ENCODE measurements at places on chromosomes 7 and 10.

- DNase-seq = peak; percentile 89
These were observed 285.5 kb upstream of the TAC1 start for GRCh38 chr7:97446361-97446760.

DNA sequence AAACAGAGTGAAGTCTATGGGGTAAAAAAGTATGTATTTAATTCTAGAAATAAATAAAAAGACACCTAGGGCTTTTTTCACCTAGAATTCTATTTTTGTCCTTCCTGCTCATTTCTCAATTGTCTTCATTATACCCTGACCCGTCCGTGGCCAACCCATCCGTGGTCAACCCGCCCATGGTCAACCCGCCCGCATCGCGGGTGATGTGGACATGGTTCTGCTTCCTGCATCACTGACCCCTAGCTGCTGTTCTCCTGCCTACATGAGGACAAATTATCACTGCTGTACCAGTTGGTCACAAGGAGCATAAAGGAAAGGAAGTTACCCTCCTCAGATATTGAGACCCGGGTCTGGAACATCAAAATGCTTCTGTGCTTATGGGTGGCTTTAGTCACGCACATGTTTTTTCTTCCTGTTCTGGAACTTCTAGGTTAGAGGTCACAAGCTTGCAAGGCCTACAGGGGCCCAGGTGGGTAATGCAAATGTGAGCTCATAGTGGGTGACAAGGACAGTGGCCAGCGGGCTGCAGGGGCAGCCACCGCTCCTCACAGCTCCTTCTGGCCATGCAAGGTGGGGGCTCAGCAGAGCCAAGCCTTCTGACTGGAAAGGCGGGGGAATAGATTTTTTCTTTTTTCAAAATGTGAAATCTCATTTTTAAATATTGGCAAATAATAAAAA, 15.5 kb downstream of the CAMK2G start:
- DNase-seq = no peak

DNA sequence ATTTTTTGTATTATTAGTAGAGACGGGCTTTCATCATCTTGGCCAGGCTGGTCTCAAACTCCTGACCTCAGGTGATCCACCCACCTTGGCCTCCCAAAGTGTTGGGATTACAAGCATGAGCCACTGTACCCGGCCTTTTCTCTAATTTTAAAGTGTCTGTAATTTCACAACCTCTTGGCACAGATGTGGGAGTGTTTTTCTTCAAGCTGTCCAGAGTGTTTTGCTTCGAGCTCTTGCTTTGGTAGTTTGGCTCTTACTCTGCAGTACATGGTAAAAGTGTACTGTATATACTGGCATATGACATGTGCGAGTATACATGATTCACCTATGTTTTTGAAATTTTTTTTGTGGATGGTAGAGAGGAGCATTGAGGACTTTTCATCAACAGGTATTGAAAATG, 9.8 kb downstream of the SRGN start:
- DNase-seq = no peak

DNA sequence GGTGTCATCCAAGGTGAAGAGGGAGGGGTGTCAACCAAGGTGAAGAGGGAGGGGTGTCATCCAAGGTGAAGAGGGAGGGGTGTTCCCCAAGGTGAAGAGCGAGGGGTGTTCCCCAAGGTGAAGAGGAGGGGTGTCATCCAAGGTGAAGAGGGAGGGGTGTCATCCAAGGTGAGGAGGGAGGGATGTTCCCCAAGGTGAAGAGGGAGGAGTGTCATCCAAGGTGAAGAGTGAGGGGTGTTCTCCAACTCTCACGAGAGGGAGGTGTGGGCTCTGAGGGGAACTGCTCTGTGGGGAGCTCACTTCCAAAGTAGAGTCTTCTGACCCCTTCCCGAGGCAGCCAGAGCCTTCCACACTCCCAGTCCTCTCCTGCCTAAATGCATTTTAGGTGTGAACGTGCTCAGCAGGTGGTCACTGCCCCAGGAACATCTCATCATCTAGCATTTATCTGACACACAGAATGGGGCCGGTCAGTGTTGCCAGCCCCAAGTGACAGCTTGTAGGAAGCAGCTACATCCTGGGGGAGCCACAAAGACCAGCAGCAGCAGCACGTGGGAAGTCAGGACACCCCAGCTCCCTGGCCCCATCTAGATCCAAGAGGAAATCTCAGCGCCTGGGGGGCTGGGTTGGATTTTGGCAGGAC, 323.8 kb downstream of the GLRX3 start:
- no peak for DNase-seq

DNA sequence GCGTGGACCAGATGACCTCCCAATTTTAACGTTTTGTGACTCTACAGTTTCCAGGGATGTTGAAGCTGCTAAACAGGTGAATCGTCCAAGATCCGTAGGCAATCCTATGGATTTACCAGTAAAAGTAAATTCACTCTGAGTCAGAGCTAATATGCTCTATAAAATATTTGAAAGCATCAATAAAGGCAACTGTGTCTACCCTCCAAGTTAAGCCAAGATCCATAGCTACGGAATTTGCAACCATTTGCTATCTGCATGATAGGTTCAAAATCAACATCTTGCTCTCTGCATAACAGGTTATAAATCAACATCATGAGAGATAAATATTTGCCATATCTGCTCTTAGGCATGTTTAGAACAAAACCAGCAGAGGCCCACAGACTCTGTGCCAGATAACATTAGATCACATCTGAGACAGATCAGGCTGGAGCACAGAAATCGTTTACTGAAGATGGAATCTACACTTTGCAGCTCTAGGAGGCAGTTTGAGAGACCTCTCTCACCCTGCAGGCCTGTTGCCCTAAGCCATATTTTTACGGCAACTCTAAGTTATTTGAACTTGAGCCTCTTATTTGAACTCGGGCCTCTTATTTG, 80.7 kb upstream of the PDCD4 start:
- DNase-seq = no peak

- DNase-seq = no peak
These were observed 89.6 kb downstream of the ELAPOR2 start for GRCh38 chr7:86969865-86970264.

DNA sequence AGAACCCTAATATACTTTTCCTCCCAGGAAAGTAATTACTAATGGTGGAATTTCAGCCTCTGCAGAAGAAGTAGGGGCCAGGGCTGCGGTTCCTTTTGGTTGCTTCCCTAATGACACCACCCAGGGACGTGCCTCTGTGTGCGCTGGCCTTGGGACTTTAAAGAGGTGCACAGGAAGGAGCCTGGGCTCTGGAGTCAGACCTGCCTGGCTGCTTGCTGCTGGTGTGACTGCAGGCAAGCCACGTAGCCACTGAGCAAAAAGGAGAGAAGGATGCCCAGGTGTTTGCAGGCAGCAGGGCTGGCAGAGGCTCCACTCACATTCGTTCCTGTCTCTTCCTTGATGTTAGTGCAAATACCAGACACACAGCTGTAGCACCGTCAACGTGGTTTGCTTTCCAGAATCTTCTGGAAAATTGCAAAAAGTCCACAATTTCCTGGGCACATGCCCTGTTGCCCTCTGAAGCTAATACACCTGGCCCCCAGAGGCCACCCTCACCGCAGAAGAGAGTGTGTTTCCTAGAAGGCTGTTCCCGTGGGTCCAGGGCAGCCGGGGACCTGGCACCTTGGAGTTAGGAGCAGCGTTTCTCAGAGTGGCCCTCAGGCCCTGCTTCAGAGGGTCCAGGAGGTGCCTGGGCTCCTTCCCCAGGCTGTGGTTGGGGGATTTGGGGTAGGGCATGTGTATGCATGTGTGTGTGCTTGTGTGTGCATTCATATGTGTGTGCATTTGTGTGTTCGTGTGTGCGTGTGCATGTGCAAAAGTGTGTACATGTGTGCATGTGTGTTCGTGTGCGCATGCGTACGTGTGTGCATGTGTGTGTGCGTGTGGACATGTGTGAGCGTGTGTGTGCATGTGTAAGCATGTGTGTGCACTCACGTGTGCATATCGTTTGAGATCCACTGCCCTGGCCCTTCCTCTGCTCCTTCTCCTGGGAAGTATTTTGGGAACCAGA, 12.8 kb upstream of the PRKAG2 start:
- DNase-seq = no peak

DNA sequence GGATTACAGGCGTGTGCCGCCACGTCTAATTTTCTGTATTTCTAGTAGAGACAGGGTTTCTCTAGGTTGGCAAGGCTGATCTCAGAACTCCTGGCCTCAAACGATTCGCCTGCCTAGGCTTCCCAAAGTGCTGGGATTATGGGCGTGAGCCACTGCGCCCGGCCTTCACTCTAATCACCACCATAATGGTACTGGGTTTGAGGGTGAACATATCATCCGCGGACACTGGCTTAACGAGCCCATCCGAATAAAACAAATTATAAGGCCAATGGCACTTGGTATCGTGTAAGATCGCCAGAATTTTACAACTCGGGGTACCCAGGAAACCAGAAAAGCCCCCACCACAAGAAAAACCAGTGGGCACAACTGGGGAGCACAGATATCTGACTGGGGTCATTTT, 580 bp downstream of the FAM200A start:
- DNase-seq = no peak

- no peak for DNase-seq
These were observed 277.7 kb upstream of the KAT6B start for GRCh38 chr10:74548676-74549075.

DNA sequence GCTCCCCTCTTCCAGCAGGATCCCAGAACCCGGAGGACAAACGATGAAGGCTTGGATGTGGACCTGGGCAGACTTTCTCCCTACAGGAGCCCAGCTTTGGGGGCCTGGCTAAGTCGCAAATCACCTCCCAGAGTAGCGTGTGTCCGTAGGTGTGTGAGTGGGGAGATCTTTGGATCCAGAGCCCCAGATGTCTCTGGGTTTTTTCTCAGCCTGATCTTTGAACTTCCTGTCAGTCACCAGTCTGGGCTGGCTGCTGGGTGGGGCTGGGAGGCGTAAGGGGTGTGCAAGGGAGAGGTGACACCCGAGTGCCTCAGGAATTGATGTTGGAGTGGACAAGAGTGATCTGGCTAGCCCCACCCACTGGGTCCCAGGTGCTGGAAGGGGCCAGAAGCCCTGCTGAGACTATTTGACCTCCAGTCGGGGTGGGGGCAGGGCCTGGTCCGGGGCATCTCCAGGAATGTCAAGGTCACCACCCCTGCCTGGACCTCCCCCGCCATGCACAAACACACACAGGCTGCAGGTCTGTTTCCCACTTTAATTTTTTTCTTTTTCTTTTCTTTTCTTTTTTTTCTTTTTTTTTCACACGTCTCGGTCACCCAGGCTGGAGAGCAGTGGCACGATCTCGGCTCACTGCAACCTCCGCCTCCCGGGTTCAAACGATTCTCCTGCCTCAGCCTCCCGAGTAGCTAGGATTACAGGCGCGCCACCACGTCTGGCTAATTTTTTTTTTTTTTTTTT, at the start of gene MOGAT3:
Gene MOGAT3 (minus strand): TSS at position 175 of the 738 bp plus-strand sequence. CDS start 182 bp downstream, outside the sequence.
- no peak for DNase-seq

- no peak for DNase-seq
These were observed 183.1 kb downstream of the GPAM start for GRCh38 chr10:112000466-112000865.

DNA sequence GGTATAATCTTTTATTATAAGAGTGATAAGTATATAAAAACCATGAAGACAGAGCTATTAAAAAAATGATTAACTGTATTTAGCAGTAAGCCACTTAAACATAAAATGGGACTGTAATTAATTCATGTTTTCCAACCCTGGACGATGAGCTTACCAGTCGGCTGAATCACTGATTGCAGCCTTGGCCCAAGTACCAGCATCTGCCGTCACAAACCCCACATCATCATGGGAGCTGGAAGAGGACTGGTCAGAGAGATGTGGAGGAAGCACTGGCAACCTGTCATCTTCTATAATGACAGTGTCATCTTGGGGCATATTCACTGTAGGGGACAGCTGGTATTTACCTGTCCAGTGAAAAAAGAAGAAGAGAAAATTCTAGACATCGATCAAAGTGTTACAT, 473.6 kb downstream of the PARD3 start:
- DNase-seq = peak; percentile 37

DNA sequence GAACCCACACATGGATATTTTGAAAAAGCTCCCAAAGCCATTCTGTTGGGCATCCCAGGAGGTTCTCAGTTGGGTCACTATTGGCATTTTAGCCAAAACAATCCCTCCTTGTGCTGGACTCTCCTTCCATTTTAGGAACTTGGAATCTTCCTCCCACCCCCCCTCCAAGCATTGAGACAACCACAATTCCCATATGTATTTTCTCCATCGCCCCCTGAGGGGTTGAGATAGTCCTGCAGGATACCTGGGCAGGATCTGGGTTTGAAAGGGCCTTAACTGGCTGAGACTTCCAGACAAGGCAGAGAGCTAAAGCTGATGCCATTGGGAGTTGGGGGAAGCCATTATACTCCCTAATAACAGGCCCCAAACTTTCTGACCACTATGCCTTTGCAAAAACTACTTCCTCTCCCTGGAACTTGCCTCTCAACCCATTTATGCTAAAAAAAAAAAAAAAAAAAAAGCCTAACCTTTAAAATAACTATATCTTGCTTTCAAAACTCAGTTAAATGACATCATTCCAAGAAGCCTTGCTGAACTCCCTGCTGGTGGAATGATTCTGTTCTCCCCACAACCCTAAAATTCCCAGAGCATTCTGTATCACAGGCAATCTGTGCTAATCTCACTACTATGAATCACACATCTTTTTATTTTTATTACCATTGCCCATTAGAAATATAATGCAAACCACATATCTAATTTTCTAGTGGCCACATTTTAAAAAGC, 77.5 kb upstream of the PDE1C start:
- no peak for DNase-seq

- no peak for DNase-seq
These were observed 14.0 kb upstream of the PBLD start for GRCh38 chr10:68346774-68347173.

- DNase-seq = no peak
These were observed 36.3 kb upstream of the TCF7L2 start for GRCh38 chr10:112913661-112914287.

GRCh38 chr7:127887096-127887495, 144.1 kb downstream of the LRRC4 start:
- no peak for DNase-seq

DNA sequence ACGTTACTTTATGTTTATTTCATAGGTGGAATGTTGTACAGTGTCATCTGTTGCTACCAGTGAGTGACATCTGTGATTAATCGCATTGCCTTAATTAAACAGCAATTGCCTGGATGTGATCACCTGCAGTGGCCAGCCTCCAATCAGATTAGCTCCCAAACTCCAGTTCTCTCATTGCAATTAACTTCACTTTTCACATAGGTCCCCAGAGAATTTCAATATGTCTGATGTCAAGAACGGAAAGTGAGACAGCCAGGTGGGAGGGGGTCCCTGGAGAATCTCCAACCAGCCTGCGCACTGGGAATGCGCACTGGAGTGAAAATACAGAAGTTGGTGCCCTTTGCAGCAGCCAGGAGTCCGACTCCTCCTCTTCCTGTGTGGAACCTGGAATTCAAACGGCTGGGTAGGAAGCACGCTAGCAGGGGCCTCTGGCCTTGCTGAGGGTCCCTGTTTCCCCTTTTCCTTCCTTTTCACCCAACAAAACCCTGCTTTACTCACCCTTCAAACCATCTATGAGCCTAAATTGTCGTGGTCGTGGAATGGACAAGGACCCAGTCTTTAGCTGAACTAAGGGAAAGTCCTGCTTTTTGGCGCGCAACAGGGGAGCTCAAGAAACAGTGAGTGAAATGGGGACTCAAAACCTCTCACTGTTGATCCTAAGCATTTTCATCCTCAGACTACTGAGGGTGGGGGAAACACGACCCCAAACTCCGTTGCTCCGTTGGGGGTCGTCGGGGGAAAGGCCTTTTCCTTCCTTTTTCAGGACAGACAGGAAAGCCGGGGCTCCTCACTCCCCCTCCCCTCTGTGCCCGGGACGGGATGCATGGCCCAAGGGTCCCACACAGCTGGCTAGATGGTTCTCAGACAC, 1355.5 kb upstream of the LRRTM3 start:
- DNase-seq = peak; percentile 25

GRCh38 chr7:39702133-39702532, 78.8 kb downstream of the RALA start:
- DNase-seq = no peak

All from NCI-H1105 treated with DMSO at 0.1 percent for 48 hours (cell line).